Glomerular endothelial cell (primary cell): ENCODE measurements at places on chromosomes 5 and 9. TPM values are rescaled to one million over a fixed set of nuclear protein-coding genes. Genes with fewer than 3 reads are reported as not detected.

FABP6 gene
- total RNA-seq = 0.35 TPM in 1 of 2 replicates, not detected in the other

IFNA21 gene
- total RNA-seq = not detected in 2 replicates

CORO2A gene
- 0.29 and 0.64 TPM in 2 replicates for total RNA-seq

SARDH gene
- 1.3 and 3.4 TPM in 2 replicates for total RNA-seq

VCP gene
- 317 and 380 TPM in 2 replicates for total RNA-seq

LCNL1 gene
- not detected in 2 replicates for total RNA-seq

C7 gene
- total RNA-seq = 0.12 TPM in 1 of 2 replicates, not detected in the other

ZNF367 gene
- 0.68 and 1.8 TPM in 2 replicates for total RNA-seq

IPO11 gene
- 57.6 and 67.6 TPM in 2 replicates for total RNA-seq

RAD23B gene
- 72.6 and 85.6 TPM in 2 replicates for total RNA-seq

CDX1 gene
- not detected in 2 replicates for total RNA-seq

MCC gene
- total RNA-seq = 20.1 and 30.2 TPM in 2 replicates

DNA sequence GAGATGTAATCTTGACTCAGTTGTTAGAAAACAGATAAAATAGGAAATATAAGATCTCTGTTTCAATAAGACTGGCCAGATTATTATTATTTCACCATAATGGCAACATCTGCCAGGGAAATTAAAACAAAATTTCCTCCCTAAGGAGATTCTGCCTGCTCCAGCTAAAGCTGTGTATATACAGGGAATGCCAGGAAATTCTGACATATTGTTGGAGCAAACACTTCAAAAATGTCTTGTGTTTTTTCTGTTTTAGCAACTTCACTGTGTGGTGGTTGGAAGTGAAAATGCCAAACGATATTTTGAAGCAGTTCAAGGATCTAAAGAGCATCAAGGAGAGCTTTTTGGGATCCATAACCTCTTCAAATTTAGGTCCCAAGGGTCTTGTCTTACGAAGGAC lies 90.8 kb downstream of the ERCC6L2 start:
- DNase-seq = no peak

DNA sequence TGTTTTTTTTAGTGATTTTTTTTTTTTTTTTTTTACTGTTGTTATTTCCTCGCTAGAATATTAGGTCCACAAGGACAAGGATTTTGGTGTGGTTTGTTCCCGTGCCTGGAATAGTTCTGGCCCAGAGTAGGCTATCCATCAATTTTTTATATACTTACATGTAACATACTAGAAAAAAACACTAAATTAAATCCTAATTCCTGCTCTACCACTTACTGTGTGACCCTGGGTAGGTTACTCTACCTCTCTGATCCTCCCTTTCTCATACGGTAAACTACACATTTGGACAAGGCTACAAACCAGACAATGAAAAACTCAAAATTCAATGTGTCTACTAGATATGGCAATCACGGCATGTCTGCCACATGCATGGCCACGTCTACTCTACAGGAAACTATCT lies 141.3 kb upstream of the ABCA1 start:
- no peak for DNase-seq

DNA sequence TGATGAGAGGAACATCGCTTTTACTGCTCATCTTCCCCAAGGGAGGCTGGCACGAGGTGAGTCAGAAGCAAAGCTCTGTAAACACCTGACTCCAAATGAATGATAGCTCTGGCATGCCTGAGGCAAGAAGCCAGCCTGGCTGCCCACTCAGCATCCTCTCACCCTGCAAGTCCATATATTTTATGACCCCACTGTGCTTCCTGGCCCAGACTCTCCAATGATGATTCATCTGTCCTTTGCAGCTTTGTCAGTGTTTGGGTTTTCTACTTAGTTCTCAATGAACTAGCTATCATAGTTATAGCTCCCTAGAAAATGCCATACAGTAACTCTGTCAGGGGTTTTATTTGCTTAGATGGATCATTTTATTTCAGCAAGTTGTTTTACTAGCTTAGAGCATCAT lies 52.1 kb upstream of the FSTL4 start:
- DNase-seq = no peak

- DNase-seq = no peak
These were observed 565 bp downstream of the HTR1A start for GRCh38 chr5:63961598-63962161.

- DNase-seq = no peak
These were observed 69.3 kb downstream of the CTSL start for GRCh38 chr9:87795178-87795577.

DNA sequence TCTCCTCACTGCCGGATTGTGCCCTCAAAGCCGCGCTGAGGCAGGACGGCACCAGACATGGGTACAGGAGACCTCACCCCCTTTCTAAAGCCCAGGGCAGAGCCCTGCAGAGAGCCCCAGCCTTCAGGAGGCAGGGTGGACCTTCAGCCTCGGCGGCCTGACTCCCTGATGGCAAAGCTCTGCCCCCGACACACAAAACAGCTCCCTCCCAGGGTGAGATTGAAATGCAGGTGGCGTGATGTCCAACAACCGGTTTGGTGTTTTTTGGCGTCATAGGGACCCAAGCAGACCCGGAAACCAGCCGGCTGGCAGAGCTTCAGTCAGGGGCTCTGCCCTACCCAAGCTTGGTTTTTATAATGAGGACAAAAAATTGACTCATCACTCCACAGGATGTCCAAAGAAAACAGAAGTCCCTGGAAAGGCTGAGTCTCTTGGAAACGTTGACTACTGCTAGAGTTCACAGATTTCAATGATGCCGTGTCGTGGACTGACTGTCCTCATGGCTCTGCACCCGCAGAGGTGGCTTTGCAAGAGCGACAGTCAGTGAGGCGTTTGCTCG lies 275.2 kb upstream of the IRX1 start:
- peak; percentile 51 for DNase-seq

DNA sequence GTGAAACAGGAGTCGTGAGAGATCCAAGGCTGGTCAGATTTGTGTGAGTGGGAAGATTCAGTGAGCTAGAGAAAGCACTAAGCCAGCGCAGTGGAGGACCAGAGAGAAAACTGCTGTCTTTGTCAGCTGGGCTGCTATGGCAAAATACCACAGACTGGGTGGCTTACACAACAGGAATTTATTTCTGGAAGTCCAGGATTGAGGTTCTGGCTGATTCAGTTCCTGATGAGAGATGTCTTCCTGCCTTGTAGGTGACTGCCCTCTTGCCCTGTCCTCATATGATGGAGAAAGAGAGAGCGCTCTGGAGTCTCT lies 24.2 kb upstream of the ANKRD33B start:
- DNase-seq = no peak

DNA sequence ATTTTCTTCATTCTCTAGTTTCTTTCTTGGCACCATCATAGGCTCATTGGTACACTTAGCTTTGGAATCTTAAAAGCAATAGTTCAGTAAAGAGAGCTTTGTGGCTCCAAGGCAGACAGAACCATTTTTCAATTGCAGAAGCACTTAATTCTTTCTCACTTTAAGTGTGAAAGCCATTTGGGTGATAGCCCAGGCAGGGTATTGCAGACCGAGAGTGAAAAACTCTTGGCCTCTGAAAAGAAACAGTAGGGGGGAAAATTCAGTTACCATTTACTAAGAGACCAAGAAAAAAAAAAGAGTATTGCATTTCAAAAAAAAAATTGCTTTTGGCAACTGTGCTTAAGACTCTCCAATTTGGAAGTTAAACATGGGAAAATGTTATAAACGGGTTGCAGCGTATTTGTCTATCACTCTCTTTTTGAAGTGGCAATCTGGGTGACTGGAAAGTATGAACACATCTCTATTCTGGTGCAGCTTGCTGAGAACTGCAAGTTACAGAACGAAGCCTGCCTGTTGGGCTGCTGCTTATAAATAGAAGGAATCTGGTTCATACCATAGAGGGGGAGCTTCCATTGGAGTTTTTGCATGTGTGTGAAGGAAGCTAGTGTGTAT lies 170.5 kb downstream of the TLE4 start:
- no peak for DNase-seq

DNA sequence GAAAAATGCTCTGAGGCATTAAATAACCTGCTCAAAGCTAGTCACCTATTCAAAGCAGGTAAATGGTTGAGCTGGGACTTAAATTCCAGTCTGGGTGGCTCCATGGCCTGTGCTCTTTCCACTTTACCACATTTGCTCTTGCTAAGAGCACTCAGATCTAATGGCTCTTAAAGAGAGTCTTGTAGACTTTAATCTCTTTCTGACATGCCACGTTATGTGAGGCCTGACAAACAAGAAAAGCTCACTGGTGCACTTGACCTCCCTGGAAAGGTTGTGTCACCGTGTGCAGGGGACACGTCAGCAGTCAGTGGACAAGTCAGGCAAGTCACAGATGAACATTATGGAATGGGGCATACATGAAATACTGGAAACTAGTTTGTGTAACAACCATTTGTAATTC lies 129.9 kb upstream of the RPS23 start:
- DNase-seq = no peak

- no peak for DNase-seq
These were observed 23.2 kb downstream of the AHRR start for GRCh38 chr5:344668-345067.

DNA sequence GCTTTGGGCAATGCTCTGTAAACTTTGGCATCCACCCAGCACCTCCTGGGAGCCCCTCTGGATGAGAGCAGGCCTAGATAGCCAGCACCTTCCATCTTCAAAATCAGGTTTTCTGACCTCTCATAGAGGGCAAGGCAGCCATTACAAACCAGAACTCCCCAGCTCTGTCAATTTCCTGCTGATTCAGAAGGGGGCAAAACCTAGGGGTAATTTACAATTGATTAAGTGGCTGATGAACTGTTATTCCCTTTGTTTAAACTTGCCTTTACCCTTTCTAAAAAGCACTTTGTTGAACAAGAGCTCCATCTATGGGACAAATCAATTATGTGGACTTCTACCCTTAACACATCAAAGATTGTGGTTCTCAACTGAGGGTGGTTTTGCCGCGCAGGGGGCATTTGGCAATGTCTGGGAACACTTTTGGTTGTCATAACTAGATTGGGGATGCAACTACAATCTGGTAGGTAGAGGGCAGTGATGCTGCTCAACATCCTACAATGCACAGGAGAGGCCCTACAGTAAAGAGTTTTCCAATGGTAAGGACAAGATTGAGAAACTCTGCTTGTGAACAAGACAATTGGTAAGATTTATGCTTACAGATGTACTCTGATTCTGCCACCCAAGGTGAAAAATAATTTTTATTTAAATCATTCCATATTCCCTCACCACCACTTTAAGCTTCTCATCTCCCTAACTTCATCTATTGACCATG lies 184.1 kb downstream of the MARCHF11 start:
- DNase-seq = peak; percentile 51

GRCh38 chr9:9223175-9223574 lies 1389.6 kb downstream of the PTPRD start:
- DNase-seq = no peak

DNA sequence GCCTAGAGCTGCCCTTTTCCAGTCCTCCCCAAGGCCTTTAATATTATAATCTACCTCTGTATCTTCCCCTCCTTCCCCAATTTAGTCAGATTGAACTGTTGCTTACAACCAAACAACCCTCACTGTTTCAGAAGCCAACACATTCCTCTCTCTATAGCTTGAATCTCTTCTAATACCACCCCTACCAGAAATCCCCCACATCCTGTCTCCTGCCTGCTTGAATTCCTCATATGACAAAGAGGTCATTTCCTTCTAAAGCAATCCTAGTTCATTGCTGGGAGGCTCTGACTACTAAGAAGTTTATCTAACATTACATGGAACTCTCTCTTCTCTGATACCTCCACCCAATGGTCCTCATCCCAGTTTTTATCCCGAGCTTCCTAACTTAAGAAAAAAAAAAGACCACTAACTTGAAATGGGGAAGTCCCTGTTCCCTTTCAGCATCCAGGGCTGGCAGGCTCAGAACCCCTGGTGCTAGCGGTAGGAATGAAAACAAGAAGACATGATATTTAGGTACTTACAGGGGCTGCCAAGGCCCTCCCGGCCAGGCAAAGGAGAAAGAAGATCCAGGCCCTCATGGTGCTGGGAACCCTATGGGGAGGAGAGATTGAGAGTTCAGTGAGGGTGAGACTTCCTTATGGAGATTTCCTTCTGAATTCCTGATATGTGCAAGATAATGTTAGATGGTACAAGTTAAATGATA lies 11.0 kb downstream of the SPARC start:
- peak; percentile 75 for DNase-seq

DNA sequence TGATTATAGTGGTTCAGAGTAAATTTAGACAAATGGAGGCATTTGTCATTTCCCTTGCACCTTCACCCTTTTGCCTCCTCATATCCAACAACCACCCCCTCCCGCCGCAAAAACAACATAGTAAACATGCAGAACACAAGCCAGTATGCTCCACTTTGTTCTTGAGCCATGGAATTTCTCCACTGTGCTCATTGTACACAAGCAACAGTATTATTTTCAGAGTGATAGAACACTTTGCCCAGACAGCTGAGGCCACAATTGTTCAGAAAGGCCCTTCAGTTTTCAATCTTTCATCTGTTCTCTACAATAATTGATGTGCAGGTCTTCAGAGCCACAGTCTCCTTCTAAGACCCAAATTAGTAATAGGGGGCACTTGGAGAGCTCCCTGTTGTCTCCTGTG lies 272.8 kb upstream of the SLC30A5 start:
- no peak for DNase-seq

DNA sequence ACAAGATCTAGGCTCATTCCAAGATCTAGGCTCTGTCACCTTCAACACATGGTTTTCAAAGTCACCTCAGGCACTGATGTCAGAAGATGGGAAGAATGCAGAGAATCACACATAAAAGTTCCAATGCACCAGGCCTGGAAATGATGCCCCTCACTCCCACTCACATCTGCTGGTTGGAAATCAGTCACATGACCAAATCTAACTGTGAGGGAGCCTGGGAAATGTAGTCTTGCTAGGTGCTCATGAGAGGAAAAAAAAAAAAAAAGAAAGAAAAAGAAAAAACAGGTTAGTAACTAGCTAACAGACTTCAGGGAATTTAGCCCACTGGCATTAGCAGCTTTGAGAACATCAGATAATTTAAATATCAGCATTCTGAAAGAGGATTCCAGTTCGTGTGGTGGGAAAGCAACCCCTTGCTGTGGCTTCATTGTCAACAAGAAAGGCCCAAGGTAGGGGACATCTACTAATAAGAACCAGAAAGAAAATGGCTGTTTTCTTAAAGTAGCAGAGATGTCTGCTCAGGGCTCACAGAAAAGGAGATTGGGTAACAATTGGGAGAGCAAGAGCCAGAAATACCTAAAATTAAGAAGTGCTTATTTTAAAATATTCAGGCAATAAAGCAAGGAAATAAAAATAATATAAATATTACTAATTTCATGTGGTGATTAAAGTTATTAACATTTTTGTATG lies 614.3 kb downstream of the ACTL7B start:
- no peak for DNase-seq

- DNase-seq = no peak
These were observed 28.8 kb upstream of the TJP2 start for GRCh38 chr9:69145144-69145715.

GRCh38 chr5:39443911-39444310 lies 19.1 kb upstream of the DAB2 start:
- DNase-seq = no peak

- DNase-seq = no peak
These were observed 4.9 kb downstream of the TSPAN17 start for GRCh38 chr5:176652136-176652535.

- DNase-seq = no peak
These were observed 23.4 kb upstream of the GFPT2 start for GRCh38 chr5:180376511-180376910.

- DNase-seq = no peak
These were observed 44.7 kb upstream of the ZNF608 start for GRCh38 chr5:124790895-124791732.

GRCh38 chr9:129583308-129584038 lies 37.4 kb downstream of the C9orf50 start:
- no peak for DNase-seq

GRCh38 chr5:961002-961710 lies 47.4 kb upstream of the NKD2 start:
- no peak for DNase-seq

GRCh38 chr5:4015709-4016108 lies 420.1 kb downstream of the IRX1 start:
- no peak for DNase-seq

GRCh38 chr5:55601204-55601618 lies 66.4 kb upstream of the PLPP1 start:
- DNase-seq = no peak
